ENCODE measurements at places on chromosomes 6 and 20.

- no peak for DNase-seq
Observed at GRCh38 chr20:4898282-4899244, 102.7 kb downstream of the SLC23A2 start.

GRCh38 chr6:154448448-154449096 is 61.9 kb downstream of the CNKSR3 start:
- no peak for DNase-seq

DNA sequence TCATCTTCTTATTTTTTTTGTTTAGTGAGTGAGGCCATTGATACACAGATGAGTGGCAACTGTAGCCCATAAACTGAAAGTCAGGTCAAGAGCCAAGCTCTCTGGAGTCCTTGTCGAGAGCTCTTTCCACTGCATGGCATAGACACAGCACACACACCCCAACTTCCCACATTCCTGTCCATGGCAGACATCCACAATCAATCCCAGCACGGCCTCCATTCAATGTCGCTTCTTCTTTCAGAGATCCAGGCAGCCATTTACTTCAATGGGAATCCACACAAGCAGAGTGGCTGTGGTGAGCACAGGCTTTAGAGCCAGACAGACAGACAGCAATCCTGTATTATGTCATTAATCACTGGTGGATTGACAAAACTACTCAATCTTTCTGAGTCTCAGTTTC is 34.9 kb upstream of the ECI2 start:
- DNase-seq = no peak

GRCh38 chr6:30814146-30815040 is 69.9 kb upstream of the DDR1 start:
- peak; percentile 71 for DNase-seq

DNA sequence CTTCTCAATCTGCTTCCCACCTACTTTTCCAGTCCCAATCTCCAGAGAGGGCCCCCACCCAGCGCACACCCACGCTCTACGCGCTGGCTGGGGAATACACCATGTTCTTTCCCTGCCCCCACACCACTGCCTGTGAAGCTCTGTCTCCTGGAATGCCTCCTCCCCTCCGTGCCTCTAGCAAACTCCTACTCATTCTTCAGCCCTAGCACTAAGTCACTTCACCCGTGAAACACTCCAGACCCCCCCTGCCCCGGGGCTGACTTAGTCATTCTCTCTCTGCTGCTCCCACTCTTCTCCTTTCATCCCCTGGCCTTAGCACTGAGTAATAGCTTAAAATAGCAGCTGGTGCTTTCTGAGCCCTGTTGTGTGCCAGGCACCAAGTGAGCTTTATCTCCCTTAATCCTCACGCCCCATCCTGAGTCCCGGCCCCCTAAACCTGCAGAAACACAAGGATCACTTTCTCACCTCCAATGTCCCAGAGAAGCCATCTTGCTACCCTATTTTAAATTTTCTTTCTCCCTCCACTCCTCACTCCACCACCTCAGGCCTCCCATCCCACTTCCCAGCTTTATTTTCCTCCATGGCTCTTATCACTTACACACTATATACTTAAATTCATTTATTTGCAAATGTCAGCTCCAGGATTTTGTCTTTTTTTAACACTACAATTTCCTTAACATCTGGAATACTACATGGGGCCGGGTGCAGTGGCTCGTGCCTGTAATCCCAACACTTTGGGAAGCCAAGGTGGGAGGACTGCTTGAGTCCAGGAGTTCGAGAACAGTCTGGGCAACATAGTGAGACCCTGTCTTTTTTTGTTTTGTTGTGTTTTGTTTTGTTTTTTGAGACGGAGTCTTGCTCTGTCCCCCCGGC is 6.3 kb upstream of the PARD6B start:
- DNase-seq = peak; percentile 75

DNA sequence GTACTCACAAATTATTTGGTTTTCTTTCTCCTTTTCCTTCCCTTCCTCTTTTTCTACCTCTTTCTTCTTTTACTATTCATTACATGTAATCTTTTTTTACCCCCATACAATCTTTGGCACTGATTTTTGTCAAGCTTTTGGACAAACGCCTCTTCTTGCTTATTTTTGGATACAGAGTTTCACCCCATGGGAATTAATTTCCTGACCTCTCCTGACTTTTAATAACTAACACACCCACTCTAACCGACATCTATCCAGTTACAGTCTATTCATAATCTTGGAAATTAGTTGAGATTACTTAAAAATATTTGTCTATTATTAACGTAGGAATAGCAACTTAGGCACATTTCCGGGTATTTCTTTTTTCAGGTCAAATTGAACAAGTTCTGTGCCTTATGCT is 101.2 kb downstream of the HDGFL1 start:
- DNase-seq = no peak

- peak; percentile 92 for DNase-seq
Observed at GRCh38 chr6:113970805-113971676, at the start of gene HDAC2. Gene HDAC2 (minus strand): TSS chr6:113971148. CDS start chr6:113970908, 240 bp downstream.

- no peak for DNase-seq
Observed at GRCh38 chr20:10228330-10228729, 9.7 kb downstream of the SNAP25 start.

DNA sequence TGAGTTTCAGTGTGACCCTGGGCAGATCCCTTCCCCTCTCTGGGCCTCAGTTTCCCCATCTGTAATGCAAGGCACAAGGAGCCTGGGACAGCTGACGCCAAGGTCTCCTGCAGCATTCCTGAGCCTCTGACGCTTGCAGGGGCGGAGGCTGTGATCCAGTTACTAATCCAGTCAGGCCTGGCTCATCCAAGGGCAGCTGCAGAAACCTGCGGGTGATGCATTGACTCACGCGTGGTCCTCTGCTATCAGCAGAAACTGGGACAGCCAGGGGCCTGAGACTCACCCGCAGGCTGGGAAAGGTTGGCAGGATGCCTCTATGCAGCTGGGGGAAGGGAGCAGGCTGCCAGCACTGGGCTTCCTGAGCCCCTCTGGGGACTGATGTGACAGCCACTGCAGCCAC is 65.0 kb upstream of the SIRPA start:
- DNase-seq = no peak

DNA sequence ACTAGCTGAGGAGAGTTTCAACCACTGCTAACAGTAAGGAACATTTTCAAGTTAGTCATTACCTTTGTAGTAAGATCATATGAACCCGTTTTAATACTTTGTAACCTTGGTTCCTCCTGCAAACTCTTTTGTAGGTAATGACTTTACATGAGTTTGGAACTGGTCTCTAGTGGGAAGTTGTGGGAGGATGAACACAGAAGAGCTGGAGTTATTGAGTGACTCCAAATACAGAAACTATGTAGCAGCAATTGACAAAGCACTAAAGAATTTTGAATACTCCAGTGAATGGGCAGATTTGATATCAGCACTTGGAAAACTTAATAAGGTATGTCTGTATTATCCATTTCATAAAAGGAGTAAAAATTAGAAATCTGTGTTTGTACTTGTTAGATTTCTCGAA is 29.3 kb downstream of the DOP1A start:
- no peak for DNase-seq

DNA sequence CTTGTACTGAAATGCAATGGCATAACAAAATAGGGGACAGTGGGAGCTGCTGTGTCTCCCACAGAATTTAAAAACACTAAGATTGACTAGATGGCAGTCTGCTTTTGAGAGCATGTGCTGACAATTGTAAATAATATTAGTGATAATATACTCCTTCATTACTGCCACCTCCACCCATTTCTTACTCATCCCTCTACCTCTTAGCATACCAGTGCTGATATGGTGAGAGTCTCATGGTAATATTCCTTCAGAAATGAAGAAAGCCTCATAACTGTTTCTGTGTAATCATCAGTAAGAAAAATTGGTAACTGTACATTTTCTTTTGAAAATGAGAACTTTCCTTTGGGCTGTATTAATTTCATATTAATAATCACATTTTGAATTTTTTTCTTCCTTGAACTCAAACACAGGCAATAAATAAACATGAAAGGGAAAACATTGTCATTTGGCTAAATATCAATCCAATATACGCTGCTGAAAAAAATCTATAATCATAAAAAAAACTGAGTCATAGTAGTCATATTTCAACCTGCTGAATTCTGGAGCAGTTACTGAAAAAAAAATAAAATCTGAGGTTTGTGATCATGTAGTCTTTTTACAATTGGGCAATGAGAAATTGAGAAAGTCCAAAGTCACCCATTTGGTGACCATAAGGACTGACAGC is 34.6 kb downstream of the FAM83B start:
- DNase-seq = no peak

DNA sequence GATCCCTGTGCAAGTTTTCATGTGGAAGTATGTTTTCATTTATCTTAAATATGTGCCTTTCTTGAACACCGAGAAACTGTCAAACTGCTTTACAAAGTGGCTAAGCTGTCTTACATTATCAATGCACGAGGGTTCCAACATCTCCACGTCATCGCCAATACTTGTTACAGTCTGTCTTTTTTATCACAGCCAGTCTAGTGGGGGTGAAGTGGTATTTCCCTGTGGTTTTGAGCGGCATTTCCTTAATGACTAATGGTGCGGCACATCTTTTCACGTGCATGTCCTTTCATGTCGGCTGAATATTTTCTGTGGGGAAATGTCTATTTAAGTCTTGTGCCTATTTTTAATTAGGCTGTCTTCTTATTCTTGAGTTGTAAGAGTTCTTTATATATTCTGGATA is 280.4 kb downstream of the FOXC1 start:
- DNase-seq = no peak

DNA sequence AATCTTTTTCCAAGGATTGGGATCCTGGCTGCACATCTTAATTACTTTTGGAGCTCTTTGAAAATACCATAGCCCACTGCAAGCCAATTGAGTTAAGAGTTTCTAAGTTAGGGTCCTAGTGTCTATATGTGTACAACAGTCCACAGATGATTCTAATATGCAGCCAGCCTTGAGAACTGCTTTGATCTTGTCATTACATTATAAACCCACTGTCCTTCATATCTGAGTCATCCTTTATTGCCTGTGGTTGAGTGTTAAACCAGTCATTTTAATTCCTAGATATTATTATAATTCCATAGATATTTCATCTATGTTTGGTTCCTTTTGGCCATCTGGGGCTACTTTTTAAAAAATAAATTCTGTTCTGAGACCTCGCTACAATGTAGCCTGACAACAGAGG is 24.1 kb downstream of the MCM8 start:
- DNase-seq = no peak

- DNase-seq = no peak
Observed at GRCh38 chr20:35173576-35174192, 1.8 kb downstream of the PROCR start.

DNA sequence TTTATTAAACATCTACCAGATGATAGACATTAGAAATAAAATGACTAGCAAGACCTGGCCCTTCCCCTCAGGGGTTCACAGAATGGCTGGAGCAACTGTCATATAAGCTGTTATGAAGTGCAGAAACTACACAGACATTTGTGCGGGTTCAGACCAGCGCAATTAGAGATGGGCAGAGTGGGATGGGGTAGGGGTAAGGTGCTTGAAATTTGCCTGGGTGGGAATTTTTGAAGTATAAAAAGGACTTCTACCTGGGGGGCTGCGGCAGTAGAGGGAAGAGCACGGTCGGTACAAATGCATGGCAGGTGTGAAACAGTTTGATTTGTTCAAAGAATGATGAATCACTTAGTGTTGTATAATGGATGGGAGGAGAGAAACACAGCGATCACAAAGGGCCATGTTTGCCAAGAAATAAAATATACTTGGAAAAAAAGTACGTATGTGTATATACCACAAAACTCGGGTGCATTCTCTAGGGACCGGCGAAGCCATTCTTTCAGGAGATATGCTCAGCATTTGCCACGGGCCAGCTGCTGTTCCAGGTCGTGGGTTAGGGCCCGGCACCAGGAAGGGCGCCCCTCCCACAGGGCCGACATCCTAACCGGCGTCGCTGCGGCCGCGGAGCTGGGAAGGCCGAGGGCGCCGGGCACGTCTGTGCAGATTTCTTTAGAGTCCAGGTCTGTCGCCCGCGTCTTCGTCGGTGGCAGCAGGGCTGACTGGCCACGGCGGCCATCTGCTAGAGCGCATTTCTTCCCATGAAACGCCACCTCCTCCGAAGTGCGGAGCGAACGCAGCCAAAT is 809 bp upstream of the NOL7 start:
- peak; percentile 50 for DNase-seq

- DNase-seq = no peak
Observed at GRCh38 chr6:167469672-167470071, 144.8 kb downstream of the TTLL2 start.

- DNase-seq = no peak
Observed at GRCh38 chr6:159961528-159961927, 7.4 kb upstream of the IGF2R start.

DNA sequence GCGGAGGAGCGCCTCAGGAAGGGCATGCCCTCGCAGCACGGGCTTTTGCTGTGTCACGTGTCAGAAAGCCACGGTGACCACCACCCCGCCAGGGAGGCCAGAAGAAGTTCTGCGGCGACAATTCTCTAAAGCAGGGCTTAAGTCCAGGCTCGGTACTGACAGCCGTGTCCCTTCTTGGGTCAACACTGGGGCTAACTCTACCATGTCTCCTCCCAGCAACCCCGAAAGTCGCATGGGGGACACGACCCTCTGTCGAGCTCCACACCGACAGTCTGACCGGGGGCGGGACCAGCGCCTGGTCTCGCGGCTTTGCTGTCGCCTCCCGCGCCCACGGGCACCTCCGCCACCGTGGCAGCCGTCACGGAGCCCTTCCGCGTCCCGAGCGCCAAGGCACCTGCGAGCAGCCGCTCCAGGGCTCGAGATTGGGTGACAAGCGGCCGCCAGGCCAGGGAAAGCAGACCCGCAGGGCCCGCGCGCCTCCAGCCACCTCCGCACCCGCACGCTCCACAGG is 534 bp downstream of the NANP start:
- DNase-seq = peak; percentile 58

DNA sequence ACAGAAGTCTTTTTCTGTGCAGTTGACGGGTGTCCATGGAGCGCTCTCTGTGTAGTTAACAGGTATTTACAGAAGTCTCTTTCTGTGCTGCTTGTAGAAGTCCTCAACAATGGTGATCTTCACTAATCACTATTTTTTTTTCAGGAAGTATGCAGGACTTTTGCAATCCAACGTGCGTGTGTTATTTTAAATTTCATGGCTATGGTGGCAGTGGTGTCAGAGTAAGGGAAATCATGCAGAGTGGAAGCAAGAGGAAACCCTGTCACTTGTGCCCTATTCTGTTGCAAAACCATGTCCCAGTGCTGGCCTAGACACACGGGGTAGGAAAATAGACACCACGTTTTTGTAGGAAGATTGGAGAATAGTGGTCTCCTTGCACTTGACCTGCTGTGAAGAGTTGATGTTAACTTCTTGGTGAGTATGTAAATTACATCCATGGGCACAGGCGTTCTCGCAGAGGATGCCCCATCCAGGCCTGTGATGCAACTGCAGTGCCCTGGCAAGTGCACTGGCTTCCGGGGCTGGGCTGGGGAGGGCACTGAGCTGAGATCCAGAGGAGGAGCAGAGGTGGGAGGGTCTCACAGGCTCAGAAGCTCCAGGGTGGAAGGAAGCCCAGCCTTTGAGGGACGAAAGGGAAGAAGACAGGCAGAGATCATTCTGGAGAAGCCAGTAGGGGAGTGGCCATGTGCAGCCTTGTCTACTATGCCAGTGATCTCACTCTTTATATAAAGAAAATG is 146.5 kb downstream of the SYCP2 start:
- no peak for DNase-seq

Data from stimulated activated naive CD8-positive, alpha-beta T cell treated with anti-CD3 and anti-CD28 coated beads, Interleukin-15, Interleukin-2, amounts not matched to agents 100 U/mL and 50 U/mL, for 24 hours (primary cell).